ENCODE measurements at places on chromosomes 2 and 18. TPM values are rescaled to one million over a fixed set of nuclear protein-coding genes. Genes with fewer than 3 reads are reported as not detected.

Gene TMEFF2
- total RNA-seq: not detected

Gene CROCC2
- total RNA-seq: not detected

Gene ANKRD29
- total RNA-seq: 0.17 TPM

Gene CXCR4
- not detected for total RNA-seq

Gene MYO3B
- not detected for total RNA-seq

Gene ZEB2
- 1.2 TPM for total RNA-seq

Gene LINC00305
- not detected for total RNA-seq

Gene PDCD1
- total RNA-seq: not detected

Gene IRS1
- 5.8 TPM for total RNA-seq

Gene VAMP8
- 3.4 TPM for total RNA-seq

Gene GPR45
- total RNA-seq: 0.17 TPM

Gene RASGRP3
- total RNA-seq: 0.90 TPM

Gene SCN3A
- total RNA-seq: 0.24 TPM

Gene SKOR2
- total RNA-seq: not detected

Gene METTL21A
- 145 TPM for total RNA-seq

Gene C2orf72
- total RNA-seq: 12.8 TPM

Gene TLX2
- total RNA-seq: not detected

Gene GLI2
- 0.72 TPM for total RNA-seq

Gene NEB
- total RNA-seq: 0.51 TPM

Gene VIT
- 0.98 TPM for total RNA-seq

Gene CYP27C1
- total RNA-seq: 3.0 TPM

Gene AOX1
- 0.14 TPM for total RNA-seq

Gene PLGLB2
- total RNA-seq: not detected

Measured in Caki2 (cell line).